ENCODE measurements at places on chromosomes 11 and 22.

GRCh38 chr11:975827-976226 is 50.2 kb downstream of the AP2A2 start:
- DNase-seq = no peak

DNA sequence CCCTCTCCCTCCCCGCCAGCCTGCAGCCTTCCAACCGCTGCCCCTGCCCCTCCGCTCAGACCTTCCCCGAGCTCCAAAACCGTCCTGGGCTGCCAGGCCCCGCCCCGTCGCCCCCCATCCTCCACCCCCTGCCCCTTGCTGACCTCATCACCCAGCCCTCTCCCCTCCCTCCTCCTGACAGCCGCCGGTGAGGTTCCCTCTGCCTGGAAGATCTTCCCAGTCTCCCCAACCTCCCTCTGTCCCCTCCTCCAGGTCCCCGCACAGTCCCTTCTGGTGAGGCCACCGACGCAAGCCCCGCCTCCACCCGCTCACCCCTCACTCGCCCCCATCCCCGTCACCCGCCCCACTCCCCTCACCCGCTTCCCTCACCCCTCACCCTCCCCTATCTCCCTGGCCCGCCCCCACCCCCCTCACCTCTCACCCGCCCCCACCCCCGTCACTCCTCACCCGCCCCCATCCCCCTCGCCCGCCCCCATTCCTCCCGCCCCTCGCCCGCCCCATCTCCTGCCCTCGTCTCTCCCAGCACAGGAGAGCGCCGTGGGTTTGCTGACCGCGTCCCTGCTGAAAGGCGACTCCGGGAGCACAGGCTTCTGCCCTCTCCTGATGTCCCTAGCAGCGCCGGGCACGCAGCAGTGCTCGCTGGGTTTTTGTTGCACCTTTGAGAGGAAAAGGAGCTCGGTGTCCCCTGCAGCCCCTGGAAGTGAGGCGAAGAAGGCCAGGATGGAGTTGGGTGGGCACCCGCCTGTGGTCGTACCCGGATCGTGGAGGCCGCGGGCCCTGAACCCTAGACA is 16.4 kb upstream of the UPK3A start:
- DNase-seq = no peak

GRCh38 chr11:125062931-125063428 is at the start of gene SLC37A2:
Gene SLC37A2, plus strand, starts transcription at chr11:125063305. Its CDS starts 63 bp downstream, at chr11:125063368.
- peak; percentile 44 for DNase-seq

GRCh38 chr11:92253421-92253820 is 28.8 kb downstream of the FAT3 start:
- DNase-seq = no peak

- DNase-seq = no peak
Measured at GRCh38 chr22:20154602-20155187, 3.8 kb upstream of the CCDC188 start.

DNA sequence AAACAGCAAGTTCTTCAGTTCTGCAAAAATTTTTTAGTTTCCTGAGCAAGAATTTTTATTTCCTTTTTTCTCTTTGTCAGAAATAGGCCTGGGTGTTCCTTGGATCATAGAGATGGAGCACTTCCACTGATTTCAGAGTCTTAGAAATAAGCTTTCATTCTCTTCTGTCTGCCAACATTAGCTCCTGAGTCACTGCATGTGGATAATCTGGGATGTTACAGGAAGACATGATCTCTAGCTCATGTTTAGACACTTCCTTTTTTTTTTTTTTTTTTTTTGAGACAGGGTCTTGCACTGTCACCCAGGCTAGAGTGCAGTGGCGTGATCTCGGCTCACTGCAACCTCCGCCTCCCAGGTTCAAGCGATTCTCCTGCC is 13.2 kb upstream of the TMEM218 start:
- no peak for DNase-seq

GRCh38 chr11:73269459-73270015 is 2.6 kb upstream of the P2RY6 start:
- DNase-seq = no peak

DNA sequence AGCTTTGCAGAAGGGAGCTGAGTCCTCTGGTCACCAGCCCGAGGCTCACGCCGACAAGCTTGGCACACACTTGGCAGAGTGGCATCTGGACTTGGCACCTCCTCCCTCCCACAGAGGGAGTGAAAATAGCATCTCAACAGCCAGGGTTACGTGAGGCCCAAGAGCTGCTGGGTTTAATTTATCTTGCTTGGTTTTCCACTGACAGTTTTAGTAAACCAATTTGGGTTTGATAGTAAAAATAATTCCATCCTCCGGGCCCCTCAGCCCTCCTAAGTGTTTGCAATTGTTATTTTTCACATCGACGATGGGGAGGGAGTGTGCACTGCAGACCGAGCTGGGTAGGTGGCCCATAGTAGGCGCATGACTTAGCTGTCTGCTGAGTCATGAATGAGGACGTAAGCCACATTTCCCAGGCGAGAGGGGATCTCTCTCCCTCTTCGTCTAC is 107.6 kb upstream of the ASPHD2 start:
- no peak for DNase-seq

DNA sequence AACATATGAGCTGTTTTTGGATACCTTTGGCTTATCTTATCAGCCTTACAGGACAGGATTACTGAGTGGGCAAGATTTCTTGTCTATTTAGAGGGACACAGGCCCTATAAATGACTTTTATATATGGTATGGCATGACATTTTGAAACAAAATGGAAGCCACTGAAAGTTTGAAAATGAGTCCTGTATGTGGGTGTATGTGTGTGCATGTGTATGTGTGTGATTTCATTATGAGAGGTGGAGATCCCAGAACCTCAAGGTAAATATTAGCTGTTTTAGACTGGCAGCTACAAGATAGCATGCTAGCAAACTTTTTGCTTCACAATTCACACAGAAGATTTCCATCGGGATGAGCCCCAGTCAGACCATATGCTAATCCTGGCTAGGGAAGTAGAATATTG is 970.5 kb upstream of the CCDC90B start:
- no peak for DNase-seq

DNA sequence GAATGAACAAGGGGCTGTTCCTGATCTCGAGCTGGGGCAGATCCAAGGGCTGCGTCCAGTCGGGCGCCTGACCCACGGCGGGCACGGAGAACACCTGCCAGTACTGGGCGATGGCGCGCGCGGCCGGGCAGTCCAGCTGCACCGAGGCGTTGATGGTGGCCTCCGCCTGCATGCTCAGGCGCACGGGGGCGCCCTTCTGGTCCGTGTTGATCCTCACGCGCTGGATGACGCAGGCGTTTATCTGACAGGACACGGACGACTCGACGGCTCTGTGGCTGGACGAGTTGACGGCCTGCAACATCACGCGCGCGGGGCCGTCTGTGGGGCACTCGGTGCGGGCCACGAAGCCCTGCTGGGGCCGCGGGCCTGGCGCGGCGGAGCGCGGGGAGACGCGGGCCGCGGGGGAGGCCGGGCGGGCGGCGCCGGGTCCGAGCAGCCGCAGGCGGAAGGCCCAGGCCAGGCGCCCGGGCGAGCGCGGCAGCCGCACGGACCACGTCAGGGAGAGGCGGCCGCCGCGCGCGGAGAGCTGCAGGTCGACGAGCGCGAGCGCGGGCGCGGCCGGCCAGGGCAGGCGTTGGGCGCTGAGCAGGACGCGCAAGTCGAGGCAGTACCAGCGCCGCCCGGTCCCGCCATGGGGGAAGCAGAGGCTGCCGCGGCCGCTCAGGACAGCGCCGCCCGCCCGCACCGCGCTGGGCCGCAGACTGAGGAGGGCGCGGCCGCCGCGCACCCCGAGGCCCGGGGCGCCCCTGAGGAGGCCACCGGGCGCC is 511 bp downstream of the PKDREJ start:
- DNase-seq = no peak

GRCh38 chr22:47147572-47147971 is 385.1 kb downstream of the TBC1D22A start:
- DNase-seq = no peak

DNA sequence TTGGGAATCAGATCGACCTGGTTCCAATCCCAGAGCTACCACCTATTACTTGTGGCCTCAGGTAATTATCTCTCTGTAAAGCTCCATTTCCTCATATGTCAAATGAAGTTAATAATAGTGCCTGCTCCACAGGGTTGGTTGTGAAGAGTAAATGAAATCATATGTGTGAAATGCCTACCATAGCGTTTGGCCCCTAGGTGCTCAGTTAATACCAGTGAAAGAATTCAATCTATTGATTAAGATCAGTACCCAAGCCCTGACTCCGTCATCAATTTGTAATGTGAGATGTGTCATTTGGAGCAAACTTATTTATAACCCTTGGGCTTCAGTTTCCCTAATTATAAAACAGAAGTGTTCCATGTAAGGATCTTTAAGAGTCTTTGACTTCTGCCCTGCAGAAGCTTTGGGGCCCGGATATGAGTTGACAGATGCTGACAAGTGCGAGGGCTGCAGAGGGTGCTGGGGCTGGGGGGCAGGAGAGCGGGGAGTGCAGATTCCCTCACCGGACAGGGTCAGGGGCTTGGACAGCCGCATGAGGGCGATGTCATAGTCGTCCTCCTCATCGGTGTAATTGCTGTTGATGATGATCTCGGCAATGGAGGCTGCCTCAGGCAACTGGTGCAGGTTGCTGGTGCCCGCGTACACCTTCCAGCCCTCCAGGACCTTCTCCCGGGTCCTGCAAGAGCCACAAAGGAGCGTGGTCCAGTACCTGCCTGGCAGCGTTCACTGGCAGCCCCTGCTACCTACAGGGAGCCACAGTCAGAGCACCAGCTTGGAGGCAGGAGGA is 20.9 kb downstream of the TMPRSS13 start:
- no peak for DNase-seq

GRCh38 chr11:133163463-133164419 is 368.6 kb downstream of the OPCML start:
- DNase-seq = no peak

GRCh38 chr22:49236541-49237075 is 591.1 kb downstream of the BRD1 start:
- DNase-seq = no peak

- DNase-seq = no peak
Measured at GRCh38 chr11:121557348-121557747, 104.6 kb upstream of the SORL1-AS1 start.

DNA sequence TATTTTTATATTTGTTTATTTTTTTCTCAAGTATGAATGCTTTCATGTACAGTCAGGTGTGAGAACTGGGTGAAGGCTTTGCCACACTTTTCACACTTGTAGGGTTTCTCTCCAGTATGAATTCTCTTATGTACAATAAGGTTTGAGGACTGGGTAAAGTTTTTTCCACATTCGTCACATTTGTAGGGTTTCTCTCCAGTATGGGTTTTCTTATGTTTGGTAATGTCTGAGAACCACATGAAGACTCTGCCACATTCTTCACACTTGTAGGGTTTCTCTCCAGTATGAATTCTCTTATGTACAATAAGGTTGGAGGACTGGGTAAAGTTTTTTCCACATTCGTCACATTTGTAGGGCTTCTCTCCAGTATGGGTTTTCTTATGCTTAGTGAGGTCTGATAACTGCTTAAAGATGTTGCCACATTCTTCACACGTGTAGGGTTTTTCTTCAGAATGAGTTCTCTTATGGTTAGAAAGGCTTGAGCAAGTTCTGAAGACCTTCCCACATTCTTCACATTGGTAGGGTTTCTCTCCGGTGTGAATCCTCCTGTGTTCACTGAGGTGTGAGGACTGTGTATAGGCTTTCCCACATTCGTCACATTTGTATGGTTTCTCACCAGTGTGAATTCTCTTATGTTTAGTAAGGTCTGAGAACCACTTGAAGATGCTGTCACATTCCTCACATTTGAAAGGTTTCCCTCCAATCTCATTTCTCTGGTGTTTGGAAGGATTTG is 19.7 kb downstream of the ZNF195 start:
- no peak for DNase-seq

- no peak for DNase-seq
Measured at GRCh38 chr11:58125469-58125868, at the start of gene OR9I1. Gene OR9I1, minus strand, starts transcription at chr11:58125530. Its CDS starts 6,086 bp downstream, at chr11:58119444.

DNA sequence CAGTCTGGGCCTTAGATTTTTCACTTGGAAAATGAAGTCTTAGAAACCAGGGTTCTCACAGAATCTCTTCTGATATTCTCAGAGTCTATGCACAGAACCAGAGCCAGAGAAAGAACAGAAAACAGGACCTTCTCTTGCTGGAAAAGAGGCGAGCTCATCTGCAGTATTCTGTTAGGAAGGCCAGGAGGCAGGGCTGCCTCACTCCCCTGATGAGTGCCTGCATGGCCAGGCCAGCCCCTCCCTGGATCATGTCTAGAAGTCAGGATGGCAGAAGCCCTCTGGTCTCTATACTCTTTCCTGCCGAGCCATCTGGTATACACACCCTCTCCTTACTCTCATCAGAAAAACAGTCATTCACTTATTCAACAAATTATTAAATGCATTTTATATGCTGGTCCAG is 723 bp downstream of the OR51M1 start:
- no peak for DNase-seq

DNA sequence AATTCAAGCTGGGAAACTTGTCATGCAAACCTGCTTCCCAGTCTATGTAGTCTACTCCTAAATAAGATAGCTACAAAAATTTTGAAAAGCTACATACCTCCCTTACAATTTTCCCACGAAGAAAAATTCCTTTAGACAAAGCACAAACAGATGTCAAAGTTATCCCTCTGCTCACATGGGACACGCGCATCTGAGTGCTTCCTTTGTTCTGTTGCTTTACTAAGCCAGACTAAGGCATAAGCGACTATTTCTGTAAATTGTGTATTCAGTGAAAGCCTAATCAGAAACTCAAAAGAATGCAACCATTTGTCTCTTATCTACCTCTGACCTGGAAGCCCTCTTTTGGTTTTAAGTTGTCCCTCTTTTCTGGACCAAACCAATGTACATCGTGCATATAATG is 583.7 kb upstream of the B3GAT1 start:
- no peak for DNase-seq

DNA sequence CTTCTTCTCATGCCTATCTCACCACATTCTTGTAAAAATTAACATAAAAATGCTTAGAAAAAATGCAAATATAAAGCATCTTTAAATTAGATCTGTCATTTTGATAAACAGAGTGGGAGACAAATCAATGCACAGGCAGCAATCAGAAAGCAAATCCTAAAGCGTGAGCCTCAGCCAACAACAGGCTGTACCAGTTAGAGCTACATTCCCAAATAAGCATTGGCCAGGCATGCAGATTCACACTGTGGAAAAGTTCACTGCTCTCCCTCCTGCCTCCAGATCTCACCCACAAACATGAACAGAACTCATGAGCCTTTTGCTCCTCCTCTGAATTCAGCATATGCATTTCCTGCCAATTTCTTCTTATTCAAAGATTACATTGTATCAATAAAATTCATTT is 115.2 kb upstream of the FAT3 start:
- no peak for DNase-seq

GRCh38 chr22:45890351-45890635 is 86.7 kb downstream of the WNT7B start:
- DNase-seq = no peak

- DNase-seq = no peak
Measured at GRCh38 chr22:44685384-44686056, 16.5 kb upstream of the PRR5 start.

- DNase-seq = no peak
Measured at GRCh38 chr11:80432057-80432456, 991.2 kb upstream of the TENM4 start.

DNA sequence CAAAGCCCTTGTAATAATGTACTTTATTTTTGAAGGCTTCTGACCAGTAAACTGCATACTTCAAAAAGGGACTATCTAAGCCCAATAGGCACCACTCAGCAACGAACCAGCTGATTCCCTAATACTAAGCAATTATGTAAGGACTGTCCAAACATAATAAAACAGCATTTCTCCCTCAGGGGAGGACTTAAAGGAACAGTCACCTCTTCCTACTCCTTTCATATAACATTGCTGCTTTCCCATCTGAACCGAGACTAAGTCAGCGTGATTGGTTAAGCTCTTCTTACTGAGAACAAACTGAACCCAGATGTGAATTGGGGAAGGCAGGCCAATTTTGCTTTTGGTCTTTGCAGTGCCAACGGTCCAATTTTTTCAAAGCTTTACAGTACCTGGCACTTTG is 420.0 kb downstream of the METTL15 start:
- DNase-seq = no peak

- no peak for DNase-seq
Measured at GRCh38 chr22:39655831-39656230, 85.3 kb downstream of the CACNA1I start.
